KG1 (cell line): ENCODE measurements at places on chromosomes 2 and 18.

DNA sequence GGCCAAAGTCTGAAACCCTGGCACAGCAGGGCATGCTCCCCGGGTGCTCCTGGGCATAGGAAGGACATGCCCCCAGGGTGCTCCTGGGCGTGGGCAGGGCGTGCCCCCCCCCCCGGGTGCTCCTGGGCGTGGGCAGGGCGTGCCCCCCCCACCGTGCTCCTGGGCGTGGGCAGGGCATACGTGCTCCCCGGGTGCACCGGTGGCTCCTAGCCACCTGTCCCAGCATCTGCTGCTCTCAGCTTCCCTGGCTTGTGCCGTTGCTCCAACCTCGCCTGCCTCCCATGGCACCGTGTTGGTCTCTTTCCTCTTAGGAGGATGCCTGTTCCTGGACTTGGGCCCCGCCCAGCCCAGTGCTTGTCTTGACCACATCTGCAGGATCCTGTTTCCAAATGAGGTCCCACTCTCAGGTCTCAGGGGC lies 95.6 kb upstream of the CTDP1 start:
- no peak for DNase-seq

DNA sequence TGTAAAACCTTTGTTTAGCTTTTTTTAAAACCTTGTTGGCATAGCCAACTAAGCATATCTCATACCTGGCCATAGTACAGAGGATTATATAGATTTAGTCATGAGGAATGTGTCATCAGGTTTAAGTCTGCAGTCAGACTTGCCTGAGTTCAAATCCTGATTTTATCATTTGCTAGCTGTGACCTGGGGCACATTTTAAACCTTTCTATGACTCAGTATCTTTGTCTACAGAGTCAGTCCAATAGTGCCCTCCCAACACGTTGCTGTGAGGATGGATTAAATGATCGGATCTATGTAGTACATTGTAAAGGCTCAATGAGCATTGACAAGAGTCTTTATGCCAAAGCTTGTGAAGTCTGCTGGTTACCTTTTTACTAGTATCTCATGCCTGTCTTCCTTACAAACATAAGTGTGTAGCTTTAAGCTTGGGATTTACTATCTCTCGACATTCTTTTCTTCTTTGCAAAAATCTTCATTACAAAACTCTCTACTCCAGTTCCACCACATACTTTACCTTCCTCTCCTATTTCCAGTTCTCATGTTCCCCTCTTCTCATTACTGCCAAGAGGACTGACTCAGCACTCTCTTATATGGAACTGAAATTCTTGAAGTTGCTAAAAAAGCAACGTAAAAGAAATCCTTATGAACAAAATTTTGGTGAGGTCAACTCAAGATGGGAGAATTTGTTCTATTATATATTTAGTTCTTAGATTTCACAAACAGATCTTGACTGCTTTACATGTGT lies 68.1 kb upstream of the RBMS1 start:
- DNase-seq = no peak

- peak; percentile 42 for DNase-seq
These were observed 4.1 kb downstream of the ITGA4 start for GRCh38 chr2:181461056-181461997.

GRCh38 chr2:166934817-166935216 lies 46.5 kb downstream of the XIRP2 start:
- no peak for DNase-seq

GRCh38 chr2:202071107-202071506 lies 1.9 kb upstream of the KIAA2012 start:
- DNase-seq = no peak

DNA sequence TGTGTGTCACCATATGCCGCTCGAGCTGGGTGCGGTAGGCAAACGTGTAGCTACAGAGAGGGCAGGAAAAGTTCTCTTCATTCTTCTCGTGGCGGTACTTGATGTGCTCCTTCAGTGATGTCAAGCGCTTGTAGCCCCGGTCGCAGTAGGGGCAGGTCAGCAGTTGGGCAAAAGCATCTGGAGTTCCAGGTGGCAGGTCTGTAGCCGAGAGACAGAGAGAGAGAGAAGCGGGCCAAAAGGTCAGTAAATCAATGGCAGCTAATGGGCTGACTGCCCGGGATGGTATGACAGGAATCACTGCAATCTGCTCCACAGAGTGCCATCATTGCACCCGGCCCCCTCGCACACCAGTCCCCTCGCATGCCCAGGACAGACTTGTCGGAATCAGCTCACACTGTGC lies 116.0 kb downstream of the ZEB2 start:
- no peak for DNase-seq

- no peak for DNase-seq
These were observed 9.9 kb downstream of the ARPC2 start for GRCh38 chr2:218226903-218227302.

GRCh38 chr18:68721681-68722583 lies 7.0 kb upstream of the TMX3 start:
- peak; percentile 15 for DNase-seq

- no peak for DNase-seq
These were observed 219.7 kb upstream of the PKDCC start for GRCh38 chr2:41828052-41828643.
